ENCODE measurements at places on chromosomes 16 and 17.

DNA sequence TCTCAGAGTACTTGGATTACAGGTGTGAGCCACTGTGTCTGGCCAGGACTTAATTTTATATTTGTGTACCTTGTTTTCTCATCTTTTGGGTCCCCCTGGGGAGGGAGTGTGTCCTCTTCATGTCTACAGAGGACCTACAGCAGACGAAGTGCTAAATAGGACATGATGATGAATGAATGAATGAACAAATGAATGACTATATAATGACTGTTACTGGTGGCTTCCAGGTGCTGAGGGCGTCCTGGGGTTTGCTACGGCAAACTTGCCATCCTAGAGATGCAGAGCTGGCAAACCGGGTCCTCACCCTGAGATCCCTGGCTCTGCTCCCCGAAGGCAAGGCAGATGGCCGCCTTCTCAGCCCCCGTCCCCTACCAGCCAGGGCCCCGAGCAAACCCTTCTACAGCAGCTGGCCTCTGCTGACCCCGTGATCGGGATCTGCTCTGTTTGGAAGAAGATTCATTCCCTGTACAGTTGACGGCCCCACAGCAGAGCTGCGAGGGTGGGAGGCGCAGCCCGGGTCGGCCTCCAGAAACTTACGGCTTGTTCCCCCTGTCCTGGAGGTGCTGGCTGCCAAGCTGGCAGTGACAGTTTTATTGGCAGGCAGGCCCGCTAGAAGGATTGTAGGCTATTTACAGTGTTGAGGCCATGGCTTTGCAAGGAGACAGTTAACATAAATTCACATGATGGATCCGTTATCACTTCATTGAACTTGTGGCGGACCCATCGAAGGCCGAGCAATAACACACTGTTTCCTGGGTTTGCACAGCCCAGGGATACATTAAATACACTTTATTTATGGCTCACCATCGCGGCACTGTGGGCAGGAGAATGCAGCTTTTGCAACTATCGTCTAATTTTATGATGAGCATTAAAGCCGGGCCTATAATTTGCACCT lies 197.7 kb upstream of the GSE1 start:
- no peak for DNase-seq

GRCh38 chr17:45906237-45906636 lies 11.9 kb downstream of the MAPT start:
- no peak for DNase-seq

DNA sequence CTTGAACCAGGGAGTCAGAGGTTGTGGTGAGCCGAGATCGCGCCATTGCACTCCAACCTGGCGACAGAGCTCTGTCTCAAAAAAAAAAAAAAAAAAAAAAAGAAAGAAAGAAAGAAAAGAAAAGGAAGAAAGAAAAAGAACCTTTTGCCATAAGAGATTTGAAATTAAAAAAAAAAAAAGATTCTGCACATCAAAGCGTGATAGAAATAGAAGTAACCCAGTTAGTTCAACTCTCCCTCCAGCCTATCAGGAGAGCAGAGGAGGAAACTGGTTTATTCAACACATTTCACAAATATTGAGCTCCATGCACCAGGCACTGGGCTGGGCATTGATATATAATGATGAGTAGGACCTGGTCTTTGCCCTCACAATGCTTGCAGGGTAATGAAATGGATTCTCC lies 2.4 kb upstream of the SOCS3 start:
- DNase-seq, result no peak

- no peak for DNase-seq
These were observed 4.5 kb downstream of the HERPUD1 start for GRCh38 chr16:56936491-56936890.

DNA sequence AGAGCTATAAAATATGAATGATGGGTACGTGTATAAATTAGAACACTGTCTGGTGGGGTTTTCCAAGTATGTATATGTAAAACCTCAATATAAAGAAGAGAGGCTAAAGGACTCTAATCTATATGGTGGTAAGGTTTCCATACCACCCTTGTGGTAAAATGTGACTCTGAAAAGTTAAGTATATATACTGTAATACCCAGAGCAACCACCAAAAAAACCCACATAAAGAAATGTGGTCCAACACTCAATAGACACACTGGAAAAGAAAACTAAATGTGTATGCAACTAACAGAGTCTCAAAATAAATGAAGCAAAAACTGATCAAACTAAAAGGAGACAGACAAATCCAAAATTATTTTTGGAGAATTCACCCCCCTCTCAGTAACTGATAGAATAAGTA lies 72.2 kb downstream of the XPO6 start:
- no peak for DNase-seq

GRCh38 chr16:69861292-69862030 lies 89.7 kb upstream of the CLEC18A start:
- DNase-seq, result no peak

- DNase-seq, result no peak
These were observed 445.7 kb downstream of the UTP18 start for GRCh38 chr17:51706093-51706492.

DNA sequence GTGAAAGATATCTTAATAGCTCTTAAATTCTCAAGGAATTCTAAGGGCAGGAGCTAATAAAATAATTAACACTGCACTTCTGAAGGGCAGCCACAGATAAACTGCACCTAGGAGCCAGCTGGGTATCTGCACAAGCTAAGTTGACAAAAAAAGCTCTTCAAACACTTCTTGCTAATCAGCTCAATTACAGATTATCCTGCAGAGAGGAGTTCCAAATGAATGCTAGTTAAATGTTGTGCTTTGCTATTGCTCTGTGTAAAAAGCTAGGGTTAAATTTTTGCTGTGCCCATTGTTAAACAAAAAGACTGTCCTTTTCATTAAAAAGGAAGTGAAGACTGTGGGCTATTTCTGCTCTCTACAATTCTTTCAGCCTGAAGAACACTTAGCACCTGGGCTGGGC lies 158.5 kb upstream of the SHISA6 start:
- no peak for DNase-seq

All from activated T-helper 1 cell treated with anti-CD3 and anti-CD28 coated beads, Interleukin-2, amount 50 U/mL, for 16 hours (primary cell).